ENCODE measurements at places on chromosomes 4 and X.

GRCh38 chr4:177478496-177478895 lies 36.3 kb upstream of the AGA start:
- DNase-seq = no peak

DNA sequence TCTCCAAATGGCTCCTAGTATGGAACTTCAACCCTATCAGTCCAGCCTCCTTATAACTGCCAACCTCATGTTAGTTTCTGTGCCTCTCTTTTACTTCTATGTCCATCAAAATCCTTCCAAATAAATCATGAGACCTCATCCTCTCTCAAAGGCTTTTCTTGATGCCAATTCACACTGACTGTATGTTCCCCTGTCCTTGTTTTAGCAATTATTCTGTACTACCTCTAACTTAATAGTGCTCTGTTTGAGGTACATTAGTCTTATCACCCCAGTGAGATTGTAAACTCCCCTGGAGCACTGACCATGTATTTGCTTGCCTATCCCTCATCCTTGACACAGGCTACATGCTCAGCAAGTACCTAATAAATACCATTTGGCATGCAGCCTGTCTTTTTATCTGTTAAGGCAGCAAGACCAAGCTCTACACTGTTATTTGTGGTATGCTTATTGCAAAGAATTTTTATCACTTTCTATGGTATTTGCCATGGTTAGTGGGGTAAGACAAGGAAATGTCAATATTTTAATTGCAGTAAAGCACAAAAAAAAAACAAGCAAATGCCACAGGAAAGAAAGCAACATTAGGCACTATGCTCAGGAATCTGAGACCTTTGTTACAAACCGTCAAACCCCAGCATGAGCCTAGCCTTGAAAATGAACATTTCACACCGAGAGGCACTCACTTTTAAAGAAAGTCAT lies 119.2 kb downstream of the SMARCA1 start:
- DNase-seq = no peak

DNA sequence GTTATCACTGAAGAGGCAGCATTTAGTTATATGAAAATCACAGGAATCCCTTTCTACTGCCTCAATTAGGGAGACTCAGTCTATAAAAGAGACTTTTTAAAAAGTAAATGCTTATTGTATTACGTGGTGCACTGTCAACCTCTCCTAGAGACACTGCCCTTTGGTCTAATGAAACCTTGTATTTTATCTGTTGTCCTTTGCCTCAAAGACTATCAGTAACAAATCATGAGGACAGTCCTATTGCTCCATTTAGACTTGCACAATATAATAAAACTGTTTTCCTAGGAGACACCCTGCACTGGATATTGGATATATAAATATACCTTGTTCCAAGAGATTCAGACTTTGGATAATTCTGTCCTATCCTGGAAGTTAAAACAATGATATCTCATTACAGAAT lies 34.2 kb downstream of the VCX3A start:
- DNase-seq = no peak

- DNase-seq = no peak
Measured at GRCh38 chr4:15402974-15403373, 24.9 kb upstream of the C1QTNF7 start.

DNA sequence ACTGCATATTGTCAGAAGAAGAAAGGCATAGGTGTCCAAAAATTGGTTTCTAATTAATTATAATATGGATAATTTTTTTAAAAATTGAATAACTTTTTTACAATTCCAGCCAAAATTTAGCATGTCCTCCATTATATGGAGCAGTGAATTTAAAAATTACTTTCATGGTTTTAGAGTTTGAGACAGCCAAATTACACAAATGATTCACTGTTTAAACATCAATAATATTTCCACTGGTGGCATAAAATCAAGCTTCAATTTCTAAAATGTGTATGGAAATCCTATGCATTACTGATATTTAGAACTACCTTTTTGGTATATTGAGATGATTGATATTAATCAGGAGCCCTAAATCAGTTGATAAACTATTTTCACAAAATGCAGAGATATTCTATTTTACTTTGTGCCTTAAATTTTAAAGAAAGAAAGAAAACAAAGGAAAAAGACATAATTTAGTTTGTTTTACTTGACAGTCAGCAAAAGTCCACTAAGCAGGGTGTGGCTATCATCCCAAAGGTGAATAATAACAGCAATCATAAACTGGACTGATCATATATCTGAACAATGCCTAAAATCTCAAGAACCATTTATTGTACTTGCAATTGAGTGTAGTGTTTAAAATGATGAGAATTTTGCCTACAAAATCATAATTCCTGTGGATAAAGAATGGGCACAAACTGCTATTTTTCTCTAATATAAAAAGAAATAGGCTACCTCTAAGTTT lies 34.2 kb downstream of the KLHL34 start:
- DNase-seq = no peak

- DNase-seq = no peak
Measured at GRCh38 chr4:73416423-73417087, 12.5 kb downstream of the ALB start.

DNA sequence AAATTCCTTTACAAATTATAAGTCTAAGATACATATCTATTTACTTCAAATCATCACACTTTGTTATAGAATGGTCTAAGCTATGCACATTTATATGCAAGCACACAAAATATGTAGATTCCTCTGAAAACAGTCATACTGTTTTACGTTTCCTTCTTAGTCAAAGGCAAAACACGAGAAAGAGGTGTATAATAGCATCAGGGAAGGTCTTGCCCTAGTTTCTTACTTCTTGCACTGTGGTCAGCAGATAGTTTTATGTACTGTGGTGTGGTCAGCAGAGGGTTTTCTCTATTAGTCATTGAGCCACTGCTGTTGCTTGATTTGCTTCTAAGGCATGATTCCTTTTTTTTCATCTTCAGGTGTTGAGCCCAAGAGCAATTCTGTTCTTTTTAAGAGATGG lies 117.7 kb downstream of the ADAM29 start:
- DNase-seq = no peak

DNA sequence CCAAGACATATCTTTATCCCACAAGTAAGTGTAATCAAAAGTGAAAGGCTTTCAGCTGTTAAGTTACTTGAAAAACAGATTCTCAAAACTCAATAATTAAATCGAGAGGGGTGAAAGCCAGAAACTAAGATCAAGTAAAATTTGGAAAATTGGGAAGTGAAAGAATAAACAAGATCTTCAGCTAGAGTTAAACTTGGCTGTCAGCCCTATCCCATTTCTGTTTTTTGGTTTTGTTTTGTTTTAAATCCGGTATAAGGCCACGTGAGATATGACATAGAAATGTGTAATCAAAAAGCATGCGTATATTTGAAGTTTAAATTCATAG lies 856.8 kb downstream of the STIM2 start:
- no peak for DNase-seq

GRCh38 chr4:1959104-1959384 lies 49.7 kb downstream of the NELFA start:
- DNase-seq = no peak

GRCh38 chr4:139214039-139214534 lies 37.1 kb upstream of the ELF2 start:
- no peak for DNase-seq

GRCh38 chrX:115368876-115369275 lies 79.4 kb downstream of the LUZP4 start:
- DNase-seq = no peak

GRCh38 chr4:72744103-72744725 lies 175.2 kb upstream of the ADAMTS3 start:
- DNase-seq = no peak

DNA sequence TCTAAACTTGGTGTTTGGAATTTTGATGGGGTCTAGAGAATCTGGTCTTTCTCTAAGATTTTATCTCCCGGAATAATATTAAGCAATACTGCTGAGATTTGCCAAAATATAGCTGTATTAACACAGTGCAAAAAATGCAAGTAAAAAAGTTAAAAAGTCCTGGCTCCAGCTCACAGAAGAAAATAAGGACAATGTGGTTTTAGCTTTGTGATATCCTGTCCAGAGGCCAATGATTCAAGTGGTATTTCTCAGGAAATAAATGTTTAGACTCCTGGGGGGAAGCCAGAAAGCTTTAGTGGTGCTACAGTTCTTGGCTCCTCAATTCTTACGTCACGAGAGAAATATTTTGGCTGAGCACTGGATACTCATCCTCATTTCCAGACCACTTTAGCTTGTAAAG lies 40.9 kb upstream of the IL13RA2 start:
- DNase-seq = no peak

GRCh38 chrX:12954981-12955380 lies 19.9 kb upstream of the TMSB4X start:
- DNase-seq = no peak

All from central memory CD4-positive, alpha-beta T cell (primary cell).